ENCODE measurements at places on chromosomes 5 and 9. TPM values are rescaled to one million over a fixed set of nuclear protein-coding genes. Genes with fewer than 3 reads are reported as not detected.
A peak's percentile ranks its signal among the peaks of the same experiment; 100 is the strongest.

The GRHPR gene
- 133 TPM for total RNA-seq

The RNF208 gene
- 0.45 TPM for total RNA-seq

DNA sequence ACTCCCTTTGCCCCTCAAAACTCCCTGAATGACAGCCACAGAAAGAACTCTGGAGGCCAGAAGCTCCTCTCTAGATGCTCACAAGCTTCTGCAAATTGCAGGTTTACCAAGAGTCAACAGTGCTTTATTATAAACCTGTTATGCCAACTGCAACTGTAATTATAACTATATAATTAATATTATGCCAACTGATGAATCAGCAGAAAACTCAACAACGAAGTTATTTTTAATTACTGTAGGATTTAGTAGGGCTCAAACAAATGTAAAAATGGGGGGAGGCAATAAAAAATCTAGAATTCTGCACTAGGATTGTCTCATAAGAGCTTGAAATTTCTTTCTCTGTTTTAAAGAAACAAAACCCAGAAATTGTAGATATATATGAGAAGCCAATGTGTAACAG is 37.0 kb upstream of the OR2K2 start:
- no peak for DNase-seq

The MUSK gene
- total RNA-seq = not detected

GRCh38 chr5:142939006-142939405 is 168.8 kb downstream of the ARHGAP26 start:
- DNase-seq = no peak

DNA sequence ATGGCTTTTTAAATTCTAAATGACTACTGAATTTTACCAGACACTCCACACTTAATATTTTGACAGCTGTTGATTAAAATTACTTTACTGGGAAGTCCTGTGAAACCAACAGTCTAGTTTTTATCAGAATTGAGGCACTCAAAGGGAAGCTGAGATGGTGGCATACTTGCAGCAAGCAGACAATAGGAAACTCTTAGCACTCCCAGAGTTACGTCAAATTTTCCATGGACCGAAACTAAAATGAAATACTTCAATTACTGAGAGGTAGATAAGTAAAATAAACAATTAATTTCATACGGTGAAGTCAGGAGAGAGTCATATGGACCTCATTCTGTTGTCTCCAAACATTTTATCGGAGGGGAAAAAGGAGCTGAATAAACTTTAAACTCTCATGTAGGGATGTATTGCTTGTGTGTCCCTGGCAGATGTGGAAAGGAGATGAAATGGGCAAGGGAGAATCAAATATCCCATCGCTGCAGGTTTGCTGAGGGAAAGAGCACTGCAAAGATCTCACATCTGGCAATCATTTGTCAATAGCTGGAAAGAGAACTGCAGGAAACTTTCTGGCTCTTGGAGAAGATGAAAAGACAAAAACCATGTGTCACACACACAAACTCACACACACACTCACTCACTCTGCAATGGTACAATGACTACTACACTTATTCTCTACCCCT is 189.4 kb downstream of the BNC2 start:
- peak; percentile 78 for DNase-seq

DNA sequence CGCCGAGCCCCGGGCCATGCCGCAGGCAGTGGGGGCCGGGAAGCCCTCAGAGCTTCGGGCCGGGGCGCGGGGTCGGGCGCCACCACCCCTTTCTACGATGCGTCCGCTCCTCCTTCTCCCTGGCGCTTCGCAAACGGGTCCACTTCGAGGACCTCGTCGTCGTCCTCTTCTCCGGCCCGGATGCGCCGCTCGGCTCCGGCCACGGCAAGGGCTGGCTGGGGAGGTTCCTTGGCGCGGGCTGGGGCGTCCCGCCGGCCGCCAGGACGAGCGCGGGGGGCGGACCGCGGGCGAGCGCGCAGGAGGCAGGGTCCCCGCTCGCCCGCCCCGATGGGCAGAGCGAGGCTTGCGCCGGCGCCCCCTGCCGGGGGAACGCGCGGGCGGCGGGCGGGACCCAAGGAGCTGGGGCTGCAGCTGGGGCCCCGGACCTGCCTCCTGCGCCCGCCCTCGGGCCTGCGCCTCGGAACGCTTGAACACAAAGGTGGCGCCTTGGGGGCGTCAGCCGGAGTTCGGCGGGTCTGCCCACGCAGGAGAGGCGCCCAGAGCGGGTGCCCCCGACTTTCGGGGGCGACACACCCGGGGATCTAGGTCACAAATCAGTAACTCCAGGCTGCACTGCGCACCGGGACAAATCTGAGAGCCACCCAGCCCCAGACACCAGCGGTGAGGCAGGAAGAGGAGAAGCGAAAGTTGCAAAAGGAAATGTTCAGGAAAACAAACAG is at the start of gene ROR2:
TSS of gene ROR2 (minus strand) at position 283 of the 719 bp plus-strand sequence.
- DNase-seq = peak; percentile 38

DNA sequence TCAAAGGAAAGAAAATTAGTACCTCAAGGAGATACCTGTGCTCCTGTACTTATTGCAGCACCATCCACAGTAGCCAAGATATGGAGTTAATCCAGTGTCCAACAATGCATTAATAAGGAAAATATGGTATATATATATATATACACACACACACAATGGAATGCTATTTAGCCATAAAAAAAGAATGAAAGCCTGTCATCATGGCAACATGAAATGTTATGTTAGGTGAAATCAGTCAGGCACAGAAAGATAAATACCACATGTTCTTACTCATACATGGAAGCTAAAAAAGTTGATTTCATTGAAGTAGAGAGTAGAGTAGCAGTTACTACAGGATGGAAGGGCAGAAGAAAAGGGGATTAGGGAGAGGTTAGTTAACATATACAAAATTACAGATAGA is 601.5 kb downstream of the ANXA1 start:
- DNase-seq = peak; percentile 26

- peak; percentile 55 for DNase-seq
Observed at GRCh38 chr5:34639852-34640626, 16.1 kb upstream of the RAI14 start.

DNA sequence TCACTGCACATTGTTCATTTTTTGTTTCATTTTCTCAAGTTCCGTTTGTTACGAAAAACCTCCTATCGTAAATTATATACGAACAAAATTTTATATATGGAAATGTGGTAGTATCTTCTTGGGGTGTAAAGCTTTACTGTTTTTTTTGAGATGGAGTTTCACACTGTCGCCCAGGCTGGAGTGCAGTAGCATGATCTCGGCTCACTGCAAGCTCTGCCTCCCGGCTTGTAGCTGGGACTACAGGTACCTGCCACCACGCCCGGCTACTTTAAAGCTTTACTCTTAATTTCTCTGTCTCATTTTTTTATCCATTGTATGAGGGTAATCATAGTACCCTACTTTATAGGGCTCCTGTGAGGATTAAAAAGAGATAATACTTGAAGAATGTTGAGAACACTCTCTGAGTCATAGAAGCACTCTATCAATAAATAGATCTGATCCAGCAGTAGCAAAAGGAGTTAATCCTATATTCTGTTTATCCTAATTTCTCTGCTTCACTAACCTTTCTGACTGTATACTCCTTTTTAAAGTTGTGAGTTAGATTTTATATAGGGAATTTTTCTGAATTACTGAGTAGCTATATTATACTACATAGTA is 5.6 kb upstream of the LRRC70 start:
- no peak for DNase-seq
